ENCODE measurements at places on chromosomes 7 and 10. TPM values are rescaled to one million over a fixed set of nuclear protein-coding genes. Genes with fewer than 3 reads are reported as not detected.

The POLR1F gene
- 41.1 TPM for total RNA-seq

The PPP1R3A gene
- total RNA-seq, result not detected

The METTL27 gene
- 1.8 TPM for total RNA-seq

GRCh38 chr7:111282626-111283025 is 191.7 kb downstream of the LRRN3 start:
- no peak for DNase-seq
- H3K27ac ChIP-seq, result no peak overlapping the region
- no peaks in the 10 kb centered on the region for H3K4me1 ChIP-seq
- H3K27me3 ChIP-seq, result peaks cover 2% of the 10 kb centered on the region

DNA sequence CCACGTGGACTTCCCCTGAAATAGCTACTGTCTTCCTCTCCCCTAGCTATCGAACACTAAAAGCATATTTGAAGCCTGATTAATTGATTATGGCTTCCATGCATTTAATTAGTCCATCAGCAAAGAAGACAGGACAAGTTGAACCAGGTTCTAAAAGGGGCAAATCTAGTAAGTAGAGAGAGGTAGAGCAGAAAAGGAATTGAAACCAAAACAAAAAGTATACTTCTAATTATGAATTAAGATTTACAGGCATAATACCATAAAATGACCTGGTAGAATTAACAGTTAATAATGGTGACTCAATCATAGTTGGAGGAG is 393 bp upstream of the DNAJC1 start:
- peaks cover 11% of the 10 kb centered on the region for H3K36me3 ChIP-seq
- peaks cover 14% of the 10 kb centered on the region for H3K27me3 ChIP-seq
- H3K4me1 ChIP-seq, result peaks cover 39% of the 10 kb centered on the region
- DNase-seq, result no peak
- H3K4me3 ChIP-seq, result peak overlapping the region; percentile 70

- H3K36me3 ChIP-seq, result no peaks in the 10 kb centered on the region
- peaks cover 57% of the 10 kb centered on the region for H3K27me3 ChIP-seq
- peaks cover 21% of the 10 kb centered on the region for H3K4me1 ChIP-seq
- peak; percentile 81 for DNase-seq
- H3K4me3 ChIP-seq, result peak overlapping the region; percentile 79
- H3K27ac ChIP-seq, result no peak overlapping the region
These were observed 3.7 kb downstream of the ELOVL3 start for GRCh38 chr10:102229810-102230263.

DNA sequence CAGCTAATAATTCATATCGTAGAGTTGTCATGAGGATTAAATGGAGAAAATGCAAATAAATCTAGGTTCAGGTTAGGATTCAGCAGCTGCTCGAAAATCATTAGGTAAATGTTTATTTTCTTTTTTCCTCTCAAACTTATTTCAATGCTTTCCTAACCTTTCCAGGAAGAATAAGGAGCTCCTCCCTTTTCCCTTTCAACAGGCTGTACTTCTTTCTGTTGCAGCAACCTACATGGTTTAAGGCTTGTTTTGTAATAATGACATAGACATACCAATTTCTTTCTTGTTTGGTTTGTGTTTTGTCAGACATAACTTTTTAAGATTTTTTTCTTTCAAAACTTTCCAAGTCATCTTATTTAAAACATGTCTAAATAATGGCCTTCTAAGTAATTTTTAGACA is 18.2 kb downstream of the GPR141 start:
- no peaks in the 10 kb centered on the region for H3K36me3 ChIP-seq
- DNase-seq, result no peak
- H3K4me3 ChIP-seq, result no peak overlapping the region
- no peak overlapping the region for H3K27ac ChIP-seq

- no peak for DNase-seq
- H3K4me3 ChIP-seq, result no peak overlapping the region
- H3K27ac ChIP-seq, result no peak overlapping the region
These were observed 104.7 kb downstream of the SFMBT2 start for GRCh38 chr10:7306147-7306546.

DNA sequence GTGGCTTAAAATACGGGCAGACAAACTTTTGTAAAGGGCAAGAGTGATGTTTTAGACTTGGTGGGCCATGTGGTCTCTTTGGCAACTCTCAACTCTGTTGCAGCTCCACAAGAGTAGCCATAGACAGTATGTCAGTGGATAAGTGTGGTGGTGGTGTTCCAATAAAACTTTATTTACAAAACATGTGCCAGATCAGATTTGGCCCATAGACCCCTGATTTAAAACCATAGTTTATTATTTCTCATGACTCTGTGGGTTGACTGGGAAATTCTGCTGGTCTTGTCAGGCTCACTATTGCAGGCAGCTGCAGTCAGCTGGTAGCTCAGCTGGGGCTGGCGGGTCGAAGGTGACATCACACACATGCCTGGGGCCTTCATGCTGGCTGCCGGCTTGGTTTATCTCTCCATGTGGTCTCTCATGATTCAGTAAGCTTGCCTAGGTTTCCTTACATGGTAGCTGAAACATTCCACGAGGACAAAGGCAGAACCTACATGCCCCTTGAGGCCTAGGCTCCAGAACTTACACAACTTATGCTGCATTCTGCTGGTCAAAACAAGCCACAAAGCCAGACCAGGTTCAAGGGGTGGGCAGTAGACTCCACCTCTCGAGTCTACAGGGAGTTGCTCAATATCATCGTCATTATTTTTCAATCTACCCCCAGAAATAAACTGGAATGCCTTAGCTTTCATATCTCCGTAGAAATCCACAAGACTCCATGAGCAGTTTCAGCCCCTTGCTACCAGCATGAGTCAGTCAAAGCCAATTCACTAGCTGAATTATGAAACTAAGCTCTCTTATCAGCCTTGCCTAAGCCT is 245.7 kb downstream of the WDR11 start:
- H3K4me1 ChIP-seq, result no peaks in the 10 kb centered on the region
- no peak for DNase-seq
- H3K4me3 ChIP-seq, result no peak overlapping the region
